ENCODE measurements at places on chromosomes 12 and 14. TPM values are rescaled to one million over a fixed set of nuclear protein-coding genes. Genes with fewer than 3 reads are reported as not detected.

Gene DDN
- total RNA-seq: 0.28 TPM

Gene RNU4-1
- total RNA-seq: under 0.01 TPM

Gene ACAD10
- total RNA-seq: 14.8 TPM

Gene SLCO1A2
- total RNA-seq: not detected
